ENCODE measurements at places on chromosomes 2 and 18. TPM values are rescaled to one million over a fixed set of nuclear protein-coding genes. Genes with fewer than 3 reads are reported as not detected.

Gene KCNIP3
- total RNA-seq = 1.5 TPM

Gene RMND5A
- total RNA-seq = 48.8 TPM

Gene SF3B6
- 130 TPM for total RNA-seq

Gene C2orf78
- total RNA-seq = 0.09 TPM

Gene ANKRD53
- total RNA-seq = 0.28 TPM

Gene OTOS
- total RNA-seq = not detected
